ENCODE measurements at places on chromosomes 7 and 10. TPM values are rescaled to one million over a fixed set of nuclear protein-coding genes. Genes with fewer than 3 reads are reported as not detected.

Gene STAM
- 55.9 TPM for total RNA-seq

DNA sequence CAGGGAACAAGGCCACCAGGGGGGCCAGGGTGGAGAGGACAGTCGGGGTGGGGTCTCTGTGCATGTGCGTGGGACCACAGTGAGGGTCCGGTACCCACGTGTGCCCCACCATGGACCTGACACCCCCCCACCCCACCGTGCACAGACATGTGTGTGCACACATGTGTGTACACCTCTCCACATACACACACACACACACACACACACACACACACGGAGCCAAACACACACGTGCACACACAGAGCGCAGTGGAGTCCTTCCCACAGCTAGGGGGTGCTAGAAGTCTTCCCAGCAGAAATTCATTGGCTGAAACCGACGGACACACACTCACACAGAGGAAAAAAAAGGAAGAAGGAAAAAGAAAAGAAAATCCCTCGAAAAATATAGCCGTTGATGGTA is 42.8 kb upstream of the GNA12 start:
- DNase-seq = no peak

DNA sequence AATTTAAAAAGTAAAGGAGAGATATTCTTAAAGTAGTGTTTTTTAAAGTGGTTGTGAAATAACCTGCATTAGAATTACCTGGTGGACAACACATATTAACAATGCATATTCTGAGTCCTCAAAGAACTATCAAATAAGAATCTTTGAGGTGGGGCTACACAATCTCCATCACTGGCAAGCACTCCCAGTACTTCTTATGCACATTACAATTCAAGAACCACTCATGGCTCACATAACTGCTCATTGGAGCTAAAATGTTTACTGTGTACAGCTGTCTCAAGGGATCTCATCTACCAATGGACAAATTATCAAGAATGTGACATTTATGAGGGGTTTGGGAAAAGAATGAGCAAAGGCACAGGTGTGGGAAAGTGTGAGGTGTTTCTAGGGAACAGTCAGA is 692.0 kb downstream of the PHTF2 start:
- DNase-seq = no peak

GRCh38 chr10:126110489-126111180 is 214.3 kb downstream of the FANK1 start:
- no peak for DNase-seq

- no peak for DNase-seq
Observed at GRCh38 chr7:153245809-153246208, 486.3 kb downstream of the ACTR3B start.

GRCh38 chr7:47757921-47758411 is 176.1 kb upstream of the TNS3 start:
- DNase-seq = no peak

- no peak for DNase-seq
Observed at GRCh38 chr7:107782374-107782773, 20.6 kb downstream of the SLC26A3 start.

- DNase-seq = no peak
Observed at GRCh38 chr10:75400771-75401568, 594 bp downstream of the ZNF503 start.

Measured in T-helper 17 cell (primary cell).